Smooth muscle cell of trachea (primary cell): ENCODE measurements at places on chromosomes 16 and 17. TPM values are rescaled to one million over a fixed set of nuclear protein-coding genes. Genes with fewer than 3 reads are reported as not detected.

The RFWD3 gene
- total RNA-seq = 10.8 and 25.2 TPM in 2 replicates

The KRTAP9-8 gene
- total RNA-seq = not detected in 2 replicates

The SNAI3 gene
- total RNA-seq = 0.33 TPM in 1 of 2 replicates, not detected in the other

The KRT39 gene
- total RNA-seq = not detected in 2 replicates
